Upper lobe of left lung (tissue), 6 donors: ENCODE measurements at places on chromosomes 5 and 9. TPM values are rescaled to one million over a fixed set of nuclear protein-coding genes. Genes with fewer than 3 reads are reported as not detected.

- no peak overlapping the region for H3K27ac ChIP-seq
- H3K4me3 ChIP-seq, result no peak overlapping the region
- H3K27me3 ChIP-seq, result no peaks in the 10 kb centered on the region
- no peaks in the 10 kb centered on the region for H3K4me1 ChIP-seq
Observed at GRCh38 chr9:6334305-6334704, 6.1 kb downstream of the TPD52L3 start.

GRCh38 chr9:1198085-1198484 lies 147.9 kb downstream of the DMRT2 start:
- no peaks in the 10 kb centered on the region for H3K27me3 ChIP-seq
- peaks cover 5% of the 10 kb centered on the region for H3K4me1 ChIP-seq
- no peak for DNase-seq
- H3K4me3 ChIP-seq, result no peak overlapping the region
- no peak overlapping the region for H3K27ac ChIP-seq

DNA sequence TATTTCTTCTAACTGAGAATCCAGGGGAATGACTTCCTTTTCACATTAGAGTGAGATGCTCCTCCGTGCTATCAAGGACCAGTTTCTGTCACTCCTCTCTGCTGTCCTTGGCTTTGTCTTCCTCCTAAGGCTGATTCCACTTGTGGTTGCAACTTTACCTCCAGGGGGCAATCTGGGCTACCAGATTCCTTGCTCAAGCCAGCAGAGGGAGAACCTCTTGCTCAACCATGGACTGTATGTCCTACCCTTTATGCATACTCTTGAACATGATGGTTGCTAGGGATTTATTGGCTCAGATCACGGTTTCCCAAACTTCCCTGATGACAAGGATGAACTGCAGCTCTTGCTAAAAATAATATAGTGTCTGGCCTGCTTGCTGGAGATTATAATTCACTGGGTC lies 24.0 kb downstream of the NNT start:
- DNase-seq, result no peak
- H3K36me3 ChIP-seq, result peaks cover 12% of the 10 kb centered on the region
- no peaks in the 10 kb centered on the region for H3K27me3 ChIP-seq
- H3K4me1 ChIP-seq, result no peaks in the 10 kb centered on the region
- no peak overlapping the region for H3K4me3 ChIP-seq

DNA sequence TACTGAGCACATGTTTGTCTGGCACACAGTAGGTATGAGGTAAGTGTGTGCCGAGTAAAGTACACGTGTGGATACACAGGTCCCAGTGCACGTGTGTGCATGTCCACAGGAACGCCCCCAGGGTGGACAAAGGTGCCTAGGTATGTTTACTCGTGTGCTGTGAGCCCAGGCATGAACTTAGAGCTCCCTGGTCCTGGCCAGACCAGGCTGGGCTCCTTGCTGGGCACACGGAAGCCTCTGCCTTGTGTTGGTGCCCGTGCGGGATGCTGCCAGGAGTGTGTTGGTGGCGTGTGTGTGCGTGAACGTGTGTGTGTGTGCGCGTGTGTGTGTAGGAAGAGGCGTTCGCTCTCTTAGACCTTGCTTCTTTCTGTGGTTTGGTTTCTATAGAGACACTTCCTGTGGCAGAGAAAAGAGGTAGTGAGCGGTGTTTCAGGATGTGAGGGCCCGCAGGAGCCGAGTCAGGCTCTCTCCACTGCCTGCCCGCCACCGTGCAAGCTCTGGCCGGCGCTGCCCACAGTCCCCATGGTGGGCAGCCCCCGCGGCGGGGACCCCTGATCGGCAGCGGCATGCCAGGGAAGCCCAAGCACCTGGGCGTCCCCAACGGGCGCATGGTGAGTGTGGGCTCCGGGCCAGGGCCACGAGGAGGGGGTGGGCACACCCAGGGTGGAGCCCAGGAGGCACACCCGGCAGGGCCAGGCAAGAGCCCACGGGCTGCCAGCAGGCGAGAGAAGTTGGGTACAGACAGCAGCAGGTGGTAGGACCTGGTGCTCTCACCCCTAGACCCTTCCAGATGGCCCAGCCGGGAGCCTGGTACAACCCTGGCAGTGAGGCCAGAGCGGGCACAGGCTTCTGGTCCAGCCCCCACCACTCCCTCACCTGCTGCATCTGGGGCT lies at the start of gene RGS14:
Gene RGS14 (plus strand): TSS at position 466 of the 893 bp plus-strand sequence. CDS start 101 bp downstream, at position 567.
- H3K4me1 ChIP-seq, result peaks cover 37% of the 10 kb centered on the region
- no peaks in the 10 kb centered on the region for H3K27me3 ChIP-seq
- H3K36me3 ChIP-seq, result no peaks in the 10 kb centered on the region
- peak; percentile 89 for DNase-seq
- peak within 1 kb of the TSS; percentile 44 for H3K27ac ChIP-seq

PTGS1 gene
- total RNA-seq, result 5.0 TPM

ADAMTSL2 gene
- total RNA-seq, result 34.8 TPM

PRRT1B gene
- total RNA-seq, result 10.4 TPM

OR2K2 gene
- not detected for total RNA-seq
